ENCODE measurements at places on chromosomes 1 and 21. TPM values are rescaled to one million over a fixed set of nuclear protein-coding genes. Genes with fewer than 3 reads are reported as not detected.
A peak's percentile ranks its signal among the peaks of the same experiment; 100 is the strongest.

GRCh38 chr1:186559601-186560116 is 98.7 kb upstream of the PDC start:
- no peaks in the 10 kb centered on the region for H3K36me3 ChIP-seq
- H3K4me1 ChIP-seq = no peaks in the 10 kb centered on the region
- H3K4me3 ChIP-seq = no peak overlapping the region
- DNase-seq = no peak
- H3K27me3 ChIP-seq = no peaks in the 10 kb centered on the region

DNA sequence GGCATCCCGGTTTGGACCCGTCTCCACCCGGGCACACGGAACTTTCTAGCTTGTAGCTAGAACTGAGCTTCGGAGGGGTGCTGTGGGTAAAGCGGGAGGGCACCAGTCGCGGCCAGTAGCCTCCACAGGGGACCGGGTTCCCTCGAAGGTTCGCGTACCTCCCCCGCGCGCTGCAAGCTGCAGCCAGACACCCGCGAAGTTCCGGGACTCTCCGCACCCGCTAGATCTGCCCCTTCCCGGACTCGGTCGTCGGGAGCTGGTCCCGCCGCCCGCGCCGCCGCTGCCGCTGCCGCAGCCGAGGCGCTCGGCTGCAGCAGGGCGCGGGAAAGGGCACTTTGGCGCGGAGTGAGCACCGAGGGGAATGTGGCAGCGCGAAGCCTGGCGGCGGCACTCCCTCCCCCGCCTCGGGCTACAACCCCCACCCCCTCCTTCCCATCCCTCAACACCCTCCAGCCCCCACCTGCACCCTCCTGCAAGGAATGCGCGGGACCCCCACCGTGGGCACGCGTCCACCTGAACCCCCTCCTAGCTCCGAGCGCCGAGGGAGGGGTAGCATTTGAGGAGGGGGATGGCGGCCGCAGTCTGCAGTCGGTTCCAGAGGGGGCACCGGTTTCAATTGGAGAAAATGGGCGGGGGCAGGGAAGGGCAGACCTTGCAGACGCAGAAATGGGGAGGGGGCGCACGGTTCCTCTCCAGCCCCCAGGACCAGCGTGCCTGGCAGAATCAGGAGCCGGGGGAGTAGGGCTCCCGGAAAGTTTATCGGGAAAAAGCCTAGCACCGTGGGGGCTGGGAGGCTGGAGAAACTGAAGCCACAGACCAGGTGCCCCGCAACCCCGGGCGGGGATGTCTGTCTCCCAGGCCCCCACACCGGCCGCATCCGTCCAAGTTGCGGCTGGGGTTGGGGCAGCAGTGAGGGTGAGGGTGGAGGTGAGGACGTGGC is 968 bp downstream of the CSMD2 start:
- DNase-seq = no peak
- no peaks in the 10 kb centered on the region for H3K36me3 ChIP-seq
- no peaks in the 10 kb centered on the region for H3K27me3 ChIP-seq
- H3K4me3 ChIP-seq = peak overlapping the region; percentile 73
- no peak overlapping the region for H3K27ac ChIP-seq

DNA sequence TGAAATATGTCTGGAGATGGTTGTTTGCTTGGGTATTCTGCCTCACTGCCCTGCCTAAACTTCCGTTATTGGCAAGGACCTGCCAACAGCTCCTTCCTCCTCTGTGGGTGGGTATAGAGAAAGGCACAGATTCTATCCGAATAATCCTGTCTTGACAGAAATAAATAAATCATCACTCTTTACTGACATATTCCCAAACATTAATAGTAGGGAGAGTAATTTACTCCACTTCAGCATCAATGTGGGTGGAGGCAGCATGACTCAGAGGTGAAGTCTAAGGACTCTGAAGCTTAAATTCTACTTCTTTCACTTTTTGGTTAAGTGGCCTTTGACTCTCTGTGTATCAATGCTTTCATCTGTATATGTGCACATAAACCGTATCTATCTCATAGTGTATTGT is 2.9 kb downstream of the CD84 start:
- no peaks in the 10 kb centered on the region for H3K36me3 ChIP-seq
- no peak for DNase-seq
- peak overlapping the region; percentile 15 for H3K4me3 ChIP-seq
- no peaks in the 10 kb centered on the region for H3K4me1 ChIP-seq

DNA sequence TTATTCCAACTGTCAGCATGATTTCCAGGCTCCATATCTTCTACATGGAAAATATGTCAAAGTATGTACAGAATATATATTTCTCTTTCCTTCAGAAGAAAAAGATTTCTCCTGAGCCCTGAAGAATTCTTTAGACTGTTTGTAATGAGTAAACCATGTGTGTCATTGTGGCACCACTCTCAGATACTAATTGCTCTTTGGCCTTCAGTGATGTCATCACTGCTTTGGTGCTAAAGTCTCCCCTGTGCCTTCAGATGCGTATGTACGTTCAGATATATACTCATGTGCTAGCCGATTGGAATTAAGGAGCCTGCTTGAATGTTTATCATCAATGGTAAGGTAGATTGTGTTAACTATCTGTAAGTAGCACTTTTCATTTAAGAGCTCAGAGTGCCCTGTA is 20.6 kb upstream of the NBL1 start:
- H3K4me1 ChIP-seq = peaks cover 43% of the 10 kb centered on the region
- no peak for DNase-seq
- peaks cover 36% of the 10 kb centered on the region for H3K36me3 ChIP-seq
- no peak overlapping the region for H3K4me3 ChIP-seq
- no peaks in the 10 kb centered on the region for H3K27me3 ChIP-seq

GRCh38 chr1:55815745-55816455 is 600.7 kb upstream of the USP24 start:
- no peak overlapping the region for H3K27ac ChIP-seq
- DNase-seq = no peak
- H3K4me3 ChIP-seq = no peak overlapping the region
- no peaks in the 10 kb centered on the region for H3K27me3 ChIP-seq
- H3K36me3 ChIP-seq = no peaks in the 10 kb centered on the region

GRCh38 chr1:178344513-178345091 is 152.2 kb downstream of the CLEC20A start:
- no peaks in the 10 kb centered on the region for H3K36me3 ChIP-seq
- H3K27ac ChIP-seq = peak overlapping the region; percentile 65
- peaks cover 19% of the 10 kb centered on the region for H3K4me1 ChIP-seq
- peak overlapping the region; percentile 37 for H3K4me3 ChIP-seq
- no peaks in the 10 kb centered on the region for H3K27me3 ChIP-seq

GRCh38 chr1:200901796-200902444 is 7.2 kb downstream of the INAVA start:
- H3K27me3 ChIP-seq = no peaks in the 10 kb centered on the region
- H3K4me1 ChIP-seq = no peaks in the 10 kb centered on the region
- no peak overlapping the region for H3K27ac ChIP-seq
- H3K36me3 ChIP-seq = no peaks in the 10 kb centered on the region
- no peak for DNase-seq

GRCh38 chr21:34889320-34889675 is 159.8 kb downstream of the RUNX1 start:
- peak overlapping the region; percentile 76 for H3K27ac ChIP-seq
- no peaks in the 10 kb centered on the region for H3K36me3 ChIP-seq

GRCh38 chr1:186923486-186923885 is 94.7 kb downstream of the PLA2G4A start:
- H3K4me1 ChIP-seq = peaks cover 9% of the 10 kb centered on the region
- no peak for DNase-seq
- H3K4me3 ChIP-seq = no peak overlapping the region
- H3K27me3 ChIP-seq = no peaks in the 10 kb centered on the region
- no peaks in the 10 kb centered on the region for H3K36me3 ChIP-seq
- H3K27ac ChIP-seq = no peak overlapping the region

DNA sequence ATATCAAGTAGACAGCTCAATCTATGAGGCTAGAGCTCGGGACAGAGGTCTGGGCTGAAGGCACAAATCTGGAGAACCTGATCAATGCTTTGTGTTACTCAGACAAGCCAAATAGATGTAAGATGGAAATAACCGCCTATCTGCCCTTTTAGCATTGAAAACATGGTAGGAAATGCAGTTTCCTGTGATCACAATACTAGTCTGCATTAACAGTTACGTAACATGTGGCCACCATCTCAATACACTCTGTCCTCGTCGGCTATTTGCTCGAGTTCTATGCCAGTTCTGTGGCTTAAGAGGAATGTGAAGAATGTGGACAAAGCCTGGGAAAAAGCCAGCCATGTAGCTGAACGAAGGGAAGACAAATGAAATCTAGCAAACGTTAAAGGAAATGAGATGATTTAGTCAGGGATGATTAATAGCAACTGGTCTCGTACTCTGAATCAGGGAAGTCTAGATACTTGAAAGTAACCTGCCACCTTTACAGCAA is 73.3 kb downstream of the HSF2BP start:
- H3K27ac ChIP-seq = peak overlapping the region; percentile 76
- H3K36me3 ChIP-seq = no peaks in the 10 kb centered on the region
- H3K4me1 ChIP-seq = peaks cover 13% of the 10 kb centered on the region
- H3K4me3 ChIP-seq = peak overlapping the region; percentile 9

DNA sequence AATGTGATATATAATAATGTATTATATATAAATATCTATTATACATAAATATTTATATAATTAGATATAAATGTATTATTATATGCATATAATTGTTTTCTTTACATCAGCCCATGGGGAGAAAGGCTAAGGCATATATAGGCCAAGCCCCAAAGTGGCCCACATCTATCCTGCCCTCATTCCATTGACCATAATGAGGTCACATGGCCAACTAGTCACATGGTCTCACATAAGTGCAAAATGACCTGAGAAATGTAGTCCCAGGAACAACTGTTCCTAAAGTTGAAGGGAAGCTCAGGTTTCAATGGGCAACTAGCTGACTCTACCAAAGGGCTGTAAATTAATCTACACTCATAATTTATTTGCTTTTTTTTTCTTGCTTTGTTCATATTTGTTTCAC is 14.5 kb upstream of the CCDC185 start:
- H3K27me3 ChIP-seq = no peaks in the 10 kb centered on the region
- DNase-seq = no peak
- H3K27ac ChIP-seq = no peak overlapping the region
- H3K36me3 ChIP-seq = no peaks in the 10 kb centered on the region
- no peak overlapping the region for H3K4me3 ChIP-seq

DNA sequence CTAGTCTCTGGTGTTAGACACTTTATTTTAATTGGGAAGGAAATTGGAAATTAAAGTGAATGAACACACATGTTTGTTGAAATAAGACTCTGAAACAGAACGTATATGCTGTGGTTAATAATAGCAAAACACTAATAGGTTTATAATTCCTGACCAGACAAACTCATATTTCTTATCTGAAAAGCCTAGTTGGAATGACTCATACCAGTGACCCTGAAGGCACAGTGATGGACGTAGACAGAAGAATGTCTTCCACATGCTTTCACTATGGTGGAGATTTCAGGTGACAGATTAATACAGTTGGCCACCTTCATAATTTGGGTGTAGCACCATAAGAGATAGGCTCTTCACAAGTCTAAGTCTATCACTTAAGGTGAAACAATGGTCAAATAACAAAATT is 83.0 kb upstream of the COL11A1 start:
- H3K27ac ChIP-seq = no peak overlapping the region
- H3K4me1 ChIP-seq = no peaks in the 10 kb centered on the region
- no peak overlapping the region for H3K4me3 ChIP-seq
- no peak for DNase-seq

- no peak for DNase-seq
- H3K36me3 ChIP-seq = no peaks in the 10 kb centered on the region
- H3K4me1 ChIP-seq = peaks cover 12% of the 10 kb centered on the region
- no peak overlapping the region for H3K27ac ChIP-seq
- no peak overlapping the region for H3K4me3 ChIP-seq
Measured at GRCh38 chr1:56317722-56318121, 261.6 kb downstream of the PLPP3 start.

GRCh38 chr1:151106894-151107293 is 36.3 kb downstream of the GABPB2 start:
- peaks cover 10% of the 10 kb centered on the region for H3K36me3 ChIP-seq
- H3K4me1 ChIP-seq = no peaks in the 10 kb centered on the region
- DNase-seq = no peak
- H3K4me3 ChIP-seq = no peak overlapping the region
- no peaks in the 10 kb centered on the region for H3K27me3 ChIP-seq
- H3K27ac ChIP-seq = no peak overlapping the region

- no peak for DNase-seq
- no peaks in the 10 kb centered on the region for H3K4me1 ChIP-seq
- no peaks in the 10 kb centered on the region for H3K36me3 ChIP-seq
- no peak overlapping the region for H3K4me3 ChIP-seq
- no peaks in the 10 kb centered on the region for H3K27me3 ChIP-seq
Measured at GRCh38 chr1:101365878-101366277, 129.1 kb downstream of the S1PR1 start.

DNA sequence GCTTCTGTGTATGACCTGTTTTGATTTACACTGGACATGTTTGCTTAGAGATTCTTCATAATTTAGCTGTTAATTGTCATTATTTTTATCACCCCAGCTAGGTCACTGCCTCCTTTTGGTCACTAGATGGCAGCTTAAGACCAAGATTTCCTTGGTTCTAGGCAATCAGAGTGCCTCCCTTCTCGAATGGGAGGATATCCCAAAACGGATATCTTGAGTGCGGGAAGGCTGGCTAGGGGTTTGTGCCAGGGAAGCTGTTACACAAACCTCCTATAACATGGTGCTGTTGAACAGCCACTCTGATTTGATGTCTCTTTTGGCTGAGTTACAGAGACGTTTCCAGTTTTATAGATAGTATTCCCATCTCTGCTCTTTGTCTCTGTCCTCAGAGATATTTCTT is 283.5 kb downstream of the S1PR1 start:
- no peak for DNase-seq
- H3K27me3 ChIP-seq = no peaks in the 10 kb centered on the region
- no peak overlapping the region for H3K27ac ChIP-seq
- H3K4me3 ChIP-seq = no peak overlapping the region

Gene CYP4A22
- not detected for total RNA-seq

Gene NFASC
- total RNA-seq = 29.5 TPM

Gene HHIPL2
- total RNA-seq = not detected

Gene KCNK2
- 0.28 TPM for total RNA-seq

Gene CFAP74
- total RNA-seq = not detected

Gene FCGR3B
- 2.7 TPM for total RNA-seq

Gene PTPRC
- total RNA-seq = 86.8 TPM

All from thoracic aorta (tissue), 2 donors.